Omental fat pad (tissue), 4 donors: ENCODE measurements at places on chromosomes 16 and 17. TPM values are rescaled to one million over a fixed set of nuclear protein-coding genes. Genes with fewer than 3 reads are reported as not detected.

GRCh38 chr16:89697616-89698331, 3.7 kb downstream of the SPATA2L start:
- no peak for DNase-seq

DNA sequence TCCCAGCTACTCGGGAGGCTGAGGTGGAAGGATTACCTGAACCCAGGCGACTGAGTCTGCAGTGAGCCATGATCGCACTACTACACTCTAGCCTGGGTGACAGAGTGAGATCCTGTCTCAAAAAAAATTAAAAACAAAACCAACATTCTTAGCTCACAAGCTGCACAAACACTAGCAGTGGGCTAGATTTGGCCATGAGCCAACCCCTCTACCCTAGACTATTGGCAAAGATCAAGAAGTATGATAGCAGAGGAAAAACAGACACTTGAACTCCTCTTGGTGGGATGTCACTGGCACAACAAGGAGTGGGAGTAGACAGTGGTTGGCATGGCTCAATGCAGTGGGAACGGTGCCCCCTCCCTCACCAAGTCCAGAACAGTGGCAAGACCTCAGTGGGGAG, 19.6 kb upstream of the RIPOR1 start:
- no peak for DNase-seq

- no peak for DNase-seq
These were observed 17.8 kb upstream of the ADGRG1 start for GRCh38 chr16:57610611-57611010.

GRCh38 chr16:30054959-30055553, 10.5 kb upstream of the ALDOA start:
- no peak for DNase-seq

- DNase-seq: no peak
These were observed 7.3 kb upstream of the CD300H start for GRCh38 chr17:74574489-74575142.

- no peak for DNase-seq
These were observed 129.5 kb upstream of the SDK2 start for GRCh38 chr17:73773702-73774101.

The GPR142 gene
- total RNA-seq: not detected

DNA sequence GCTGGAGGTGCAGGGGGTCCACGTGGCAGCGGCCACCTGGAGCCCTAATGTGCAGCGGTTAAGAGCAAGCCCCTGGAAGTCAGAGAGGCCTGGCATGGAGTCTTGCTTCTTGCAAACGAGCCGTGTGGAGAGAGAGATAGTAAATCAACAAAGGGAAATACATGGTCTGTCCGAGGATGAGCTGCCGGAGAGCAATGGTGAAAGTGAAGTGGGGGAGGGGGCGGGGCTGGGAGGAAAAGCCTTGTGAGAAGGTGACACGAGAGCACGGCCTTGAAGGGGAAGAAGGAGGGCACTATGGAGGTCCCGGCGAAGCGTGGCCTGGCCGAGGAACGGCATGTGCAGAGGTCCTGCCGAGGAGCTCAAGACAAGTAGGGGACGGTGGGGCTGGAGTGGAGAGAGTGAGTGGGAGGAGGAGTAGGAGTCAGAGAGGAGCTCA, 6.0 kb upstream of the SERPINF1 start:
- DNase-seq: no peak

The MMP2 gene
- total RNA-seq: 306 TPM

DNA sequence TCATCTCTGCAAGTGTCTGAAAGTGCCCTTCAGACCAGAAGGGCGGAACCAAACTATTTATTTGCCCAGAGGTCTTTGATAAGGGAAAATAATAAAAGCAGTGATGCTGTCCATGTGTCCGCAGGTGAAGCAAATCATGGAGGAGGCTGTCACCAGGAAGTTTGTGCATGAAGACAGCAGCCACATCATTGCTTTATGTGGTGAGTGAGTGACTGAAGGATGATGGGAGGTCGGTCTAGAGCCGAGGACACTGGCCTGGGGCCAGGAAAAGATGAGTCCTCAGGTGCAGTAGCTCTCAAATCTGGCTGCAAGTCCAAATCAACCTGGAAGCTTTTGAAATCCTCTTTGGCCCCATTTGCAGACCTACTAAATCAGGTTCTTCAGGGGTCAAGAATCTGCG, 6.1 kb downstream of the SGSM2 start:
- no peak for DNase-seq

GRCh38 chr16:85103114-85104079, 8.9 kb downstream of the CIBAR2 start:
- no peak for DNase-seq

- DNase-seq: no peak
These were observed 64.3 kb downstream of the IGF2BP1 start for GRCh38 chr17:49061524-49061943.

GRCh38 chr17:82204831-82205719, 7.6 kb downstream of the CCDC57 start:
- no peak for DNase-seq

GRCh38 chr17:77497578-77497934, 356.8 kb downstream of the SEC14L1 start:
- DNase-seq: peak; percentile 4

DNA sequence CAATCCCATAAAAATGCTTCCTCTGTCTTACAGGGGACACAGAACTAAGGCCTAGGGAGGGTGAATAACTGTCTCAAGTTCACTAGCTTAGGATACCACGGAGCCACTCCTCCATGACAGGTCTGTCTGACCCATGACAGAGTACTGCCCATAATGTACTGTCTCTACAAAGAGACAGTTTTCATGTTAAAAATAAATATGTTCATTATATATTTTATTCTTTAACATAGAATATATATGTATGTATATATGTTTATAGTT, 28.3 kb upstream of the DYNLRB2 start:
- DNase-seq: no peak

The TERB1 gene
- total RNA-seq: not detected

DNA sequence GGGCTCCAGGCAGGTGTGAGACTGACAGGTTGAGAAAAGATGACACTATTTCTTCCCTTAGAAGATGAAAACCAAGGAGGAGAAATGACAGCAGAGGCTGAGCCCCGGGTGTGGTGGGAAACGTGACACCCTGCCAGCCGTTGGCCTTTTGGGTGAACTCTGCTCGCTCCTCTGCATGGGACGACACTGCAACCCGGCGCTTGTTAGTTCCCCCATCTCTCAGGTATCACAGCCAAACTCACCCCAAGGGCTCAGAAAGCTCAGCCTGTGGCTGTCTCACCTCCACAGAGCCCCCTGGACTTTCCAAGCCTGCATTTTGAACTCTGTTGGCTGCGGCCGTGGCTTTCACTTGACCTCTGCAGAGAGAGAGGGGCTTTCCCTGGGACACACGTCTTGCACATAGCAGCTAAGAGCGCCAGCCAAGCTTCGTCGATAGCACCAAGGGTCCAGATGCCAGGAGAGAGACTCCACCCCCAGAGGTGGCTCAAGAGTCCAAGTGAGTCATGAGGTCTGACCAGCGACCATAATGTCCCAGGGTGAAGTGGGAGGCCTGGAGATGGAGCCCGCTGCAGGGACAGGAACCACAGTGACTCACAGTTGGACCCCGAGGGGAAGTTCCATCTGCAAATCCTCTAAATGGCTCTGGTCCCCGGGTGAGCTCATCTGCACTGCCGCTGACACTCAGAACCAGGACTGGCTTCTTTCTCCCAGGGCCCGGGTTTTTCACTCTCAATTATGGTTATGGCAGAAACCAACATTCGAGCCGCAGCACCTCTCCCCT, 301.9 kb downstream of the SOX9 start:
- DNase-seq: no peak

GRCh38 chr16:86289304-86289703, 221.0 kb upstream of the FOXF1 start:
- no peak for DNase-seq

- no peak for DNase-seq
These were observed 159.8 kb upstream of the NOL11 start for GRCh38 chr17:67557921-67558320.

DNA sequence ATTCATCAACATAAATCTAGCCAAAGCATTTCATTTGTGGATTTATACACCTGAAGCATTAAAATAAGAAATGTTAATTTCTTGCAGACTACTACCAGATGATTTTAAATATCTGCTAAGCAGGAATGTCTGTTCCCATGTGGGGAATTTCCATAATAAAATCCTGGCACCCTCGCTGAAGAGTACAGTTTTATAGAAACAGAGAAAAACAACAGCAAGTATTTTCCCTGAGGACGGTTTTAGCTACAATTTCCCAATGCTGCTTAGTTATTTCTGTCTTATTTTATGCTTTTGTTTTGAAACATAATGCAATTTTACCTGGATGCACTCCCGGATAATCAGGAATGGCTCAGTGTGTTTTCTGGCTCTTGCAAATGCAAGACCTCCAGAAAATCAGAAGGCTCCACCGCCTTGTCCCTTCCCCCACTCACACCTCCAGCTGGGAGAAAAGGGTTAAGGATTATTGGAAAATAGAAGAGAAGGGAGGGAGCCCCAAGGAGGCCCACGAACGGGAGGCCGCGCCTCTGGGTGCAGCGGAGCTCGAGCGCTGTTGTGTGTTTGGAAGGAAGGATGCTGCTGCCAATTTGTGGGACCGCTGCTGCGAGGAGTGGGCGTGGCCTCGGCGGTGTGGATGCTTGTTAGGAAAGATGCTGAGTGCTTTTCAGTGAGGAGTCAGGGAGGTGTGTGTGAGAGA, at the start of gene CNTNAP4:
Gene CNTNAP4 (plus strand): TSS at position 657 of the 694 bp plus-strand sequence. CDS start 262 bp downstream, outside the sequence.
- no peak for DNase-seq

- no peak for DNase-seq
These were observed 339.4 kb downstream of the FOXL1 start for GRCh38 chr16:86917471-86918365.

DNA sequence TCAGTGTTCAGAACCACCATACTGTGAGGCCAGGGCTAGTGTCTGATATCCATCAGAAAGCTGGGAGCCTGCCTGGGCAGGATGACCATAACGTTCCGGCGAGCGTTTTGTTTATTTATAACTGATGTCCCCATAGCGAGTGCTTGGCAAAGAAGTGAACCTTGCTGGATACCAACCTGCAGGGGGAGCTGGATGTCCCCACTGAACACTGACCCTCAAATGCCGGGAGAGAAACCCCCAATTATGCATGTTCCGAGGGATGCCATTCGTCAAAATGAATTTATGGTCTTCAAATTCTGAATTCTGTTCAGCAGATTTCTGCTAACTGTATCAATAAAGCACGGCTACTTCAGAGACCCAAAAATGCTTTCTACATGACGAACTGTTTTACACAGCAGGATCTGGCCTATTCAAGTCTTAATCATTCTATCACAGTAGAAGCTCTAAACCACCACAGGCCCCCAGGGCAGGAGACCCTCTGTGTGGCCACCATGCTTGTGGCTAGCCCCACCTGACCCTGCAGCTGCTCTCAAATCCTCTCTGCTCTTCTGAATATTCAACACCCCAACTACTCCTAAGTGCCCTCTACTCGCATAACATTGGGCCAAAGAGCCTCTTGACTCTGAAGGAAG, 15.2 kb downstream of the MED24 start:
- no peak for DNase-seq

The TOX3 gene
- total RNA-seq: not detected

- no peak for DNase-seq
These were observed 46.2 kb downstream of the MARCHF10 start for GRCh38 chr17:62761884-62762283.

DNA sequence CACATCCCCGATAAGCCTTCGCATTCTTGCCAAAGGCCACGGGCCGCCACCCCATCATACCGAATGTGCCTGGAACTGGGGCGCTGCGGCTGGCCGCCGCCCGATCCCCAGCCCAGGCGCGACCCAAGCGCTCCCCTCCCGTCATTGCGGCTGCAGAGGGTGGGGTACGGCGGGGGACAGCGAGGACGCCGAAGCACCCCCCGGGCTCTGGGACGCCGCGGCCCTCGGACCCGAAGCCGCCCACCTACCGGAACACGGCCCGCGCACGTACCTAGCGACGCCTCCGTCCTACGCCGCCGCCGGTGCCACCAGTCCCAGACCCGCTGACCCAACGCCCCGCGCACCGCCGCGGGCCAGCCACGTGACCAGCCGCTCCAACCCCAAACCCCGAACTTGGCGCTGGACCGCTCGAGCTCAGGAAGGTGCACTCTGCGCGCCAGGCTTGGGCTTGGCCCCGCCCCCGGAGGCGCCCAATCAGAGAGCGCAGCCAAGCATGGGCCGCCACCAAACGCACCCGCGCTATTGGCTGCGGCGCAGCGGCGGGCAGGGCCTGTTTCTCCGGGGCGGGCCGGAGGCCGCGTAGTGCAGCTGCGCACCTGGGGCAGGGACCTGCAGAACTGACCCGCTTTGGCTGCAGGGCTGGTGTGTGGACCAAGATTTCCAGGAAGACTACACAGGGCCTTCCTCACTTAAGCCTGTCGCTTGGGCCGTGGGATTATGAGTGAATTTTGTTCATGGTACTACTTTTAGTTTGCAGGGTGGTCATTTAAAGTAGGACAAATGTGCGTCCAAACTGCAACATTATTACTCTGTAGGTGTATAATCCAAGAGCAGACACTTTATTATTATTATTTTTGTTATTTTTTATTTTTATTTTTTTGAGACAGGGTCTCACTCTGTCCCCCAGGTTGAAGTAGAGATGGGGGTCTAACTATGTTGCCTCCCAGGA, at the start of gene SHMT1:
Gene SHMT1 (minus strand): TSS at position 450 of the 949 bp plus-strand sequence. CDS start 7,569 bp downstream, outside the sequence.
- peak; percentile 78 for DNase-seq

DNA sequence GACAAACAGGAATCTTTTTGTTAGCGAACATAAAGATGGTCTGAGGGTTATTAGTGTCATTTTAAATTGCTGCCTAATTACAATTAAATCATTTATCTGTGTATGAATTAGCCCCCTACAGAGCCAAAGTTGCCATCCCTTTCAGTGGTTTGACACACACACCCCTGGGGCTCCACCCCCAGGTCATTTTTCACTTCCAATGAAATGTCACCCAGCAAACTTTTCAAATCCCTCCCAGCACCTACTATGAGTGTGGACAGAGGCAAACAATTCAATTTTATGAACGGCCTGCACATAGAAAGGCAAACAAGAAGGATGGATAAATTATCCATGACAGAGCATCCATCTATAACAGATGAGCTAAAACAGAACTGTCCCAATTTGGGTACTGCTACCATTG, 2.4 kb downstream of the MYH10 start:
- no peak for DNase-seq

The LUC7L gene
- total RNA-seq: 96.0 TPM

The ITGAX gene
- total RNA-seq: 161 TPM

The MC1R gene
- total RNA-seq: 5.5 TPM

GRCh38 chr17:83079766-83080578, 563 bp downstream of the METRNL start:
- no peak for DNase-seq

The CYTH1 gene
- 111 TPM for total RNA-seq

The C1QL1 gene
- total RNA-seq: 10.4 TPM

The VMO1 gene
- 8.7 TPM for total RNA-seq

DNA sequence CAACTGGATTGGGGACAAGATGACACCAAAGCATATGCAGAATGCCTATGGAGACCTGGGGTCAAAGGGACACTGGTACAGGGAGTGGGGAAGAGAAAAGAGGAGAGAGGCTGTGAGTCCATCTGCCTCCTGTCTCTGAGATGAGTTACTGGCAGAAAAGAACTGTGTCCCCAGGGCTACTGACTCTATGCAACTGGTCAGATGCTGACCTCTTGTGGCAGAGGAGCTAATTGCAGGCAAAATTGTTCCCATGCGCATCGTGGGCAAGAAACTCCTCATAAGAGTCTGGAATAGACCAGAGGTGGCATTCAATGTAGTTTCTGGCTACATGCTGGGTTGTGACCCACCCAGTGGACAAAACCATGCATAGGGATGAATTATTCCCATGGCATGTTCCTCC, 26.1 kb upstream of the MLKL start:
- no peak for DNase-seq
